ENCODE measurements at places on chromosomes 11 and 22.

- DNase-seq, result no peak
These were observed 24.1 kb upstream of the LRRC32 start for GRCh38 chr11:76694664-76695063.

- DNase-seq, result no peak
These were observed 177.9 kb upstream of the CADM1 start for GRCh38 chr11:115682101-115682500.

- DNase-seq, result no peak
These were observed 274.6 kb downstream of the BUD13 start for GRCh38 chr11:116498161-116498560.

DNA sequence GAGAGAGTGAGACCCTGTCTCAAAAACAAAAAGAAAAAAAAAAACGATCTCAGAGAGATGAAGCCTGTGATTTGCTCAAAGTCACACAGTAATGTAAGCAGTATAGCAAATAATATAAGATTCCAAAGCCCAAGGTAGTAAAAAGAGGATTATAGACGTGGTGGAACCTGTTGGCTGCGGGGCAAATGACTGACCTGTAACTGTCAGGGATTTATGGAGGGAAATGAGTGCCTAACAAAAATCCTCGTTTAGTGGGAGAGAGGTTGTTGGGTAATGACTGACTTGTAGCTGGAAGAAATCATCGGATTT is 723 bp upstream of the CLP1 start:
- DNase-seq, result no peak

- DNase-seq, result no peak
These were observed 4.7 kb downstream of the MUS81 start for GRCh38 chr11:65864706-65865471.

DNA sequence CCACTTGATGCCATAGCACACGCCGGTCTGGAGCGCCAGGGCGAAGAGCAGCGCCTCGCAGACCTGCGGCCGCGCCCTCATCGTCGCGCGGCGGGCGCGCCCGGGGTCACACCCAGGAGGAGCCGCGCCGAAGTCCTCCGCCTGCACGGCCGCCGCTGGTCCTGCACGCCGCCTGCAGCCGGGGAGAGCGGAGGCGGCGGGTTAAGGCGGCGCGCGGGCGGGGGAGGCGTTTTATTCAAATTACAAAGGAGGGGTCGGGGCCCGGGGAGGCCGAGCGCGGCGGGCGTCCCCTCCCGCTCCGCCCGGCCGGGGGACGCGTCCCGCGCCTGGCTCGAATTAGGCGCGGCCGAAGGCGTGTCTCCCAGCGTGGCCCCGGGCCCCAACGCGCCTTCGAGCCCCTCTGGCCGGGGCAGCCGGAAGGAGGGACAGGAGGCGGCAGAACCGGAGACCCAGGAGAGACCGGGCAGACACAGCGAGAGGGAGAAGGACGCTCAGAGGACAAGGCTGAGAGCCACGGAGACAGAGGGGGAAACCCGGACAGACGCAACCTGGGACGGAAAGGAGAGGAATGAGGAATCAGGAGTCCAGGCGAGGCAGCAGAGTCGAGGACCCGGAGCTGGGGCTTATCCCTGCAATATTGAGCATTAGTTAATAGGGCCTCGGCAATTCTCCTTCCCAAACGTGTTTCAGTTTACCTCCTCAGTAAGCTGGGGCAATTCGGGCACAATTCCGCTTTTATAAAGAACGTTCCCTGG is at the start of gene WNT11:
Gene WNT11 (minus strand): TSS at position 176 of the 755 bp plus-strand sequence. CDS start 95 bp downstream, at position 81.
- no peak for DNase-seq

DNA sequence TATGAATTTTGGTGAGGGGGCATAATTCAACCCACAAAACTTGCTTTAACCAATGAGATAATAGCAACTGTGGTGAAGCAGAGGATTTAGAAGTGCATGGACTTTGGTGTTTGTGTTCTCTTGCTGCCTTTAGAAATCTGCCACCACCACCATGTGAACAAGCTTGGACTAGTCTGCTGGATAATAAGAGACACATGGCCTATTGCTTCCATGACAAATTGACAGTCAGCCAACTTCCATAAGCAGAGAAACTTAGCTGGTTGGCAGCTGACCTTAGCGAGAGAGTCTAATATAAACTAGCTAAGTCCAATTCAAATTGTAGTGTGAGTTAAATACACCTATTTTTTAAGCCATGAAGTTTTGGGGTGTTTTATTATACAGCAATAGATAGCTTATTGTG is 482.1 kb upstream of the ANO5 start:
- DNase-seq, result no peak

- no peak for DNase-seq
These were observed 145.3 kb downstream of the CRYBB2 start for GRCh38 chr22:25364736-25365241.

GRCh38 chr11:113994077-113994954 is 19.4 kb downstream of the HTR3A start:
- DNase-seq, result no peak

DNA sequence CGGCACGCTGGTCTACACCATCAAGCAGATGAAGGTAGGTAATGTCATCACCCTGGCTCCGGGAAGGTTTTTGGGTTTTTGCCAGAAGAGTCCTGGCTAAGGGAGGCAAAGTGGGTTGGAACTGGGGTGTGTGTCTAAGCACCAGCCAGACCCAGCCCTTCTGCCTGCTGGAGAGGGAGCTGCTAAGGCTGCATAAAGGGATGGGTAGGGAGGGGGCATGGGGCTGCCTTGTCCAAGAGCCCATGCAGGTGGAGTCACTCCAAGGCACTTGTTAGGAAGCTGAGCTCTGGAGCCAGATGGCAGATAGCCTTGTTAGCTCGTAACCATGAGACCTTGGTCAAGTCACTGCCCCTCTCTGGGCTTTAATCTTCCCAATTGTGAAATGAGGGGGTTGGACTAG is 48.0 kb downstream of the TIMP3 start:
- DNase-seq, result no peak

DNA sequence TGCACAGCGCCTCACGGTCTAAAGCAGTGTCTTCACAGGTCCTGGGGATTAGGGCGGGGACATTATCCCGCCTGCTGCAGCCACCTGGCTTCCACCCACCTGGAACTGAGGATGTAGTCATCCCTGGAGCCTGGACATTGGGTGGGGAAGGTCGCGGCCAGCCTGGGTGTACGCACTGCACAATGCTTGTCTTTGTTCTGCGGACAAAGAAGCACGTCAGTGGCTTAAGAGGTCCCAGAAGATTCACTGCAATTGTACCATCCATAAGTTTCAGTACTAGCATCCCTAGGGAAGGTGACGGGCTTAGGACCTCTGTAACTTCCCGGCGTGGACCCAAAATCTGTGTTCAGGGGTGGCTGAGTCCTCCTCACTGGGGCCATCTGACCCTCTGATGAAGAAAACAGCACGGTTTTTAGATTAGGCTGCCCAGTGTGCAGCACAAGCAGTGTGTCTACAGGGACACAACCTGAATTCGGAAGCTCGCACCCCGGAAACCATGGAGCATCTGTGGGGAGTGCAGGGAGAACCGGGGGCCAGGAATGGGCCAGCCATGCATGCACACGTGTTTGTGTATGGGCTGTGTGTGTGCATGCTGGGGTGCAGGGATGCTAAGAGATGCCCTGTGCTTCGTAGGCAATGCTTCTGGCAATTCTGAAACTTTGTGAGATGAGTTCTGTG is 342.6 kb upstream of the B3GAT1 start:
- DNase-seq, result no peak

DNA sequence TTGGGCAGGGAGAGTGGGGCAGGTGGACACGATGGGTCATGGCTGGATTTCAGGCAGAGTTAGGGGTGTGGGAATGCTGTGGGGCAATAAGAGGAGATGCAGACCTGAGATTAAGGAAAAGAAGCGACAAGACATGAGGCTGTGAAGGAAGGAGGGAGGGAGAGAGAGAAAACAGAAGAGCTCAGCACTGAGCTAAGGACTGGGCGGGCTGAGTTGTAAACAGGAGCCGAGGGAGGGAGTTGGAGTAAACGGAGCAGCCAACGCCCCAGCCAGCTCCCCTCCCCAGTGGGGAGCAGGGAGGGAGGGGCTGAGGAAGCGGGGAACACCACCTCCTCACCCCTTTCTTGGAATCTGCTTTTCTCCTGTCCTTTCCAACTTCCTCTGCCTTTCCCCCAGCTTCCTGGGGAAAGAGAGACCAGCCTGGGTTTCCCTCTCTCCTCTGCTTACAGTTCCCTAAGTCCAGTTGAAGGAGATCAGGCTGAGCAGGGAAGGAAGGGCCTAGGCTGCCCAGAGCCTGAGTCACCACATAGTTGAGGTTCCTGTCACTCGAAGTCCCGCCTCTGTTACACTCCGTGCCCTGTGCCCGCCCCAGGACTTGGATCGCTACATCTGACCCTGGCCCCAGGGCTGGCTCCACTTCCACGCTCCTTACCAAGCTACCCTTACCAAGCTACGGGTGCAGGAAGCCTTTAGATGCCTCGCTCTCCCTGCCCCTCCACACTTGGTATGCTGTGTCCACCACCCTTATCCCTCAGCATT is 6.7 kb upstream of the AHNAK start:
- DNase-seq, result no peak
